ENCODE measurements at places on chromosomes 3 and 15.

- DNase-seq: peak; percentile 72
Observed at GRCh38 chr3:48151058-48151806, 37.0 kb downstream of the CDC25A start.

GRCh38 chr15:99749386-99749785 lies 16.1 kb upstream of the LYSMD4 start:
- DNase-seq: no peak

DNA sequence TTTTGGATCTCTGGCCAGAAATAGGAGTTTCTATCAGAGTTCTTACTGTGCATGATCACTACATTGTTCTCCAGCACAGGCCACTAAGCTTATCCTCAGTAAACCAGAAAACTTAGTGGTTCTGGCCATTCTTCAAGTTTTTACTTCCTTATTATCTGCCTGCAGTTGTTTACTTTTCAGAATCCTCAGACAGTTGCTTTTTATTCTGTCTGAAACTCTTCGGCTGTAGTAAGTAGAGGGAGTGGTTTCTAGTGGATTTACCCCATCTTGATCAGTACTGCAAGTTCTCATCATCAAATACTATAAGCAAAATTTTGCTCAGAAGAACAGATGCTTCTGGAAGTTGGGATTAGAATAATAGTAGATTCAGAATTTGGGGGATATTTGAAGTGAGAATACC lies 193.0 kb upstream of the RARB start:
- no peak for DNase-seq

DNA sequence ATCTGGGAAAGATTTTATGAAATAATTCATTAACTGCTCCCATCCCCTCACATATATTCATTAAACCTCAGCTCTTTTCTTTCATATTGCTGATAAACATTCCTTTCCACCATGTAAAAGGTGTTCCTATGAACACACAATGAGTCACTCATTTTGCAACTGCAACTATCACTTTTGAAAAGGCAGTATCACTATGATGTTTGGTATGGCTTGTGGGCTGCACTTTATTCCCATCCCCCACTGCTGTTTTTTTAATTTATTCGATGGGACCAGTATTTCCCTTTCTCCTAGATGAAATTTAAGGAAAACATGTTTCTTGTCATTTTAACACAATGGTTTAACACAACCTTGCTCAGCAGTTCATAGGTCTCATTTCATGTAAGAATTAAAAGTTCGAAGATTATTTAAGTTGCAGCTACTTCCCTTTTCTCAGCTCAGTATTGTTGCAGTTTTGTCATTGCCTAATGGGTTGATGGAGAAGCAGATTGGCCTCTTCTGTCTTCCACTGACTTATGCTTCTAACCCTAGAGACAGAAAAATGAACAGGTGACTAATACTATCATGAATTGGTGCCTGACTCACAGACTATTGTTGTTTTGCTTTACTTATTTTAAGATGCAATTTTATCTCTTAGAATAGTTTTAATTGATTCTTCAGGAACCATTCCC lies 280.3 kb downstream of the ZPLD1 start:
- peak; percentile 11 for DNase-seq

- DNase-seq: no peak
Observed at GRCh38 chr15:45180201-45180600, 7.6 kb downstream of the SHF start.

DNA sequence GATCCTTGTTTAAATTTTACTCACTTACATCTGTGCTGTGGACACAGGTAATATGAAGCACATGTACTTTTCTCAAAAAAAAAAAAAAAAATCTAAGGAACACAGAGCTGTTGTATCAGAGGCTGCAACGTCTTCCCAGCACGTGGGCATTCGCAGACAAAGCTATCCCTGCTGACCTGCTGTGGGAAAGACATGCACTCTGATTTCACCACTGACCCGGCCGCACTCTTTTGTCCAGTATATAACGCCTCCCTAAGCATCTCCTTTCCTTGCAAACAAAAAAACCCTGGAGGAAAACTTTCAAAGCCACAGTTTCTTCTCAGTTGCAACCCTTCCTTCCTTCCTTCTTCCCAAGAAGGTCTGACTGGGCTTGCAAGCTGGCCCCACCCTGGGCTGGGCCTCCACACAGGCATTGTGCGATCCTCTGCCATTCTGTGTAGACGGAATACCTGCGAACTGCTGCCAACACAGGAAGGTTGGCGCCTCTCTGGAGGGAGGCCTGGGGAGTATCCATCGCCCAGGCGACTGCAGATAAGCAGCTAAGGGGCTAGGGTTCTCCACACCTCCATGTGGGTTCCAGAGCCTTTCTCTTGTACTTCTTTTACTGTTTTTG lies 50.8 kb downstream of the SLC12A8 start:
- no peak for DNase-seq

DNA sequence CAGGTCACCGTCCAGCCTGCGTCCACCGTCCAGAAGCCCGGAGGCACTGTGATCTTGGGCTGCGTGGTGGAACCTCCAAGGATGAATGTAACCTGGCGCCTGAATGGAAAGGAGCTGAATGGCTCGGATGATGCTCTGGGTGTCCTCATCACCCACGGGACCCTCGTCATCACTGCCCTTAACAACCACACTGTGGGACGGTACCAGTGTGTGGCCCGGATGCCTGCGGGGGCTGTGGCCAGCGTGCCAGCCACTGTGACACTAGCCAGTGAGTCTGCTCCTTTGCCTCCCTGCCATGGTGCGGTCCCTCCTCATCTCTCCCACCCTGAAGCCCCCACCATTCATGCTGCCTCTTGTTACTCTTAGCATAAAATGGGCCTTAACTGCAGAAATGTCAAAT lies 39.2 kb downstream of the BOC start:
- DNase-seq: no peak

DNA sequence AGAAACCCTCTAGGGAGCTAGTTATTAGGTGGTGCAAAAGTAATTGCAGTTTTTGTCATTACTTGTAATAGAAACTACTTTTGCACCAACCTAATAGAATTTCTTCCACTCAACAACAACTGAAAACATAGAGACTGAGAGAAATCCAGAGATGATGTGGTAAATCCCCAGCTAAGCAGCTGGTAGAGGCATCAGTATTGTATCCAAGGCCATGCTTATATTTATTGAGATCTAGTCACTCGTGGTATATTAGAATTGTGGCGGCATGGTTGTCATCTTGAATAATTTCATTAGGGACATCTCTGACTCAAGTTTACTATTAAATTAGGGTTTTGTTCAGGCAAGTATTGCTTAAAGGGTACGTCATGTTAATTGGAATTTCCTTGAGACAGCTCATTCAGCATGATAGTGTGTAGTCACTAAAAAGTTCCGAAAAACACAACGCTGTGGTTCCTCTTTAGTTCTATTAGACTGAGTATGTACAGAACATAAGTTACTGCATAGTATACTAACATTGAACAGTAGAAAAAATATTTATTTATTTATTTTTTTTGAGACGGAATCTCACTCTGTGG lies 35.3 kb downstream of the PAK2 start:
- DNase-seq: no peak

DNA sequence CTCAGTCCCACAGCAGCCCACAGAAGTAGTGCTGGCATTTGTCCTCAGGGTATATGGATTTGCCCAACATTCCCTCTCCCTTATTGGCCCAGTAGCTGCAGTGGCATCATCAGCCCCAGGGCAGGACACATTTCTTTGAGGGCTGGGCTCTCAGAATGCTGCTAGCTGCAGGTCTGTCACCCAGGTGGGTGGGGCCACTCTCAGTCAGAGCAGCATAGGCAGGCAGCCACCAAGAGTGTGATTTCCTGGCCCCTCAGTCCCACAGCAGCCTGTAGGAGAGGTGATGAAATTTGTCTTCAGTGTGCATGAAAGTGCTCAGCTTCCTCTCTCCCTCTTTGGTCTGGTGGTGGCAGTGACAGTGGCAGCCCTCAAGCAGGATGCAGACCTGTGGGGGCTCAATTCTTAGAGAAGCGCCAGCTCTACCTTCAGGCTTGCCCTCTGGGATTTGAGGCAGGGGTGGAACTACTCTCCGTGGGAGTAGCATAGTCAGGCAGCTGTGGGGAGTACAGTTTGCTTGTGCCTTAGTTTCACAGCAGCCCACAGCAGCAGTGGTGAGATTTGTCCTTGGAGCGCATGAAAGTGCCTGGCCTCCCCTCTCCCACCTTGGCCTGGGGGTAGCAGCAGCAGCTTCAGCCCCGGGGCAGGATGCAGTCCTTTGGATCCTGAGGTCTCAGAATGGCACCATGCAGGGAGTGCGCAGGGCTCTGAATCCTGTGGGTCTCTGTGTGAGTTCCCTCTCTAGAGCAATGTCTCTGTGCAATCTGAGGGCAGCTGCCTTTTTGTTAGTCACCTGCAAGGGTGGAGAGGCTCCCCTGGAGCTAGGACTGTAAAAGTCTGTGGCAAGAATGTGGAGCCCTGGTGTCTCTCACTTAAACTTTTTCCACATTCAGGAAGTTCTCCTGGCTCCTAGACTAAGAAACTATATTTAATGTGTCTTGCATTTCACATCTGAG lies 1229.1 kb downstream of the ROBO2 start:
- DNase-seq: no peak

GRCh38 chr3:25455441-25456132 lies 27.5 kb downstream of the RARB start:
- no peak for DNase-seq

GRCh38 chr3:127238602-127239001 lies 45.7 kb downstream of the PRR23E start:
- DNase-seq: no peak
